Lower lobe of right lung (tissue), 2 donors: ENCODE measurements at places on chromosomes 1 and 21. TPM values are rescaled to one million over a fixed set of nuclear protein-coding genes. Genes with fewer than 3 reads are reported as not detected.

PPIAL4G gene
- total RNA-seq, result not detected

PRAMEF8 gene
- total RNA-seq, result not detected

PLA2G2A gene
- total RNA-seq, result 181 TPM

PTPRF gene
- total RNA-seq, result 176 TPM

TLCD4 gene
- 11.3 TPM for total RNA-seq

LCE3E gene
- not detected for total RNA-seq

CR1L gene
- total RNA-seq, result 1.3 TPM

SEMA4A gene
- 28.9 TPM for total RNA-seq
